Transverse colon (tissue), 4 donors: ENCODE measurements at places on chromosomes 3 and 15. TPM values are rescaled to one million over a fixed set of nuclear protein-coding genes. Genes with fewer than 3 reads are reported as not detected.

GRCh38 chr3:129526121-129526900 lies 2.1 kb upstream of the RHO start:
- no peak for DNase-seq

GRCh38 chr3:95226437-95226836 lies 1163.6 kb downstream of the NSUN3 start:
- DNase-seq, result no peak

GRCh38 chr3:159787178-159787574 lies 201.5 kb upstream of the IL12A start:
- peak; percentile 64 for DNase-seq

GRCh38 chr3:71962561-71963240 lies 177.8 kb upstream of the PROK2 start:
- no peak for DNase-seq

GRCh38 chr3:155807823-155808222 lies 1.7 kb upstream of the C3orf33 start:
- no peak for DNase-seq

GRCh38 chr3:20325563-20325962 lies 139.6 kb upstream of the SGO1 start:
- DNase-seq, result no peak

DNA sequence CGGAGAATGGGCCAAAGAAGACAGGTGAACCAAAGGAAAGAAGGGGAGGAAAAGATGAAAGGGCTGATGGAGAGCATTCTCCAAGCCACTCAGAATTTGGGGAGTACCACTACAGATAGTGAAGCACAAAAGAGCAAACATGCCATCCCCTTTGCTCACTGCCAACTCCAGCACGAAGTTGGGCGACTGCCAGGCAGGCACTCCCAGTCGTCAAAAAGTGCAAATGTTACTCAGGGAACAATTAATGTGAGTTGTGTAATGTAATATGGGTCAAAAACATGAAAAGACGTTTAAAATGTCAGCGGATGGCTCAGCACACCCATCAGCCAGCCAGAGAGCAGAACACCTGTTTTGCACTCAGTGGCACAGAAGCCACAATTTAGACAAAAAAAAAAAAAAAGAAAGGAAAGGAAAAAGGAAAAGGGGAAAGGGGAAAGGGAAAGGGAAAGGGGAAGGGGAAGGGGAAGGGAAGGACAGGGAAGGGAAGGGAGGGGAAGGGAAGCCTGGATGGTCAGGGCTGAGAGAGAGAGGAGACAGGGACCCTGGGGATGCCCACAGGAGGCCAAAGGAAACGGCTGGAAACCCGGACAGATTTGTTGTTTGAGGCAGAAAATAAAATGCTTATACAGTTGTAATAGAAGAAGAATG lies 82.7 kb downstream of the COL8A1 start:
- DNase-seq, result peak; percentile 18

DNA sequence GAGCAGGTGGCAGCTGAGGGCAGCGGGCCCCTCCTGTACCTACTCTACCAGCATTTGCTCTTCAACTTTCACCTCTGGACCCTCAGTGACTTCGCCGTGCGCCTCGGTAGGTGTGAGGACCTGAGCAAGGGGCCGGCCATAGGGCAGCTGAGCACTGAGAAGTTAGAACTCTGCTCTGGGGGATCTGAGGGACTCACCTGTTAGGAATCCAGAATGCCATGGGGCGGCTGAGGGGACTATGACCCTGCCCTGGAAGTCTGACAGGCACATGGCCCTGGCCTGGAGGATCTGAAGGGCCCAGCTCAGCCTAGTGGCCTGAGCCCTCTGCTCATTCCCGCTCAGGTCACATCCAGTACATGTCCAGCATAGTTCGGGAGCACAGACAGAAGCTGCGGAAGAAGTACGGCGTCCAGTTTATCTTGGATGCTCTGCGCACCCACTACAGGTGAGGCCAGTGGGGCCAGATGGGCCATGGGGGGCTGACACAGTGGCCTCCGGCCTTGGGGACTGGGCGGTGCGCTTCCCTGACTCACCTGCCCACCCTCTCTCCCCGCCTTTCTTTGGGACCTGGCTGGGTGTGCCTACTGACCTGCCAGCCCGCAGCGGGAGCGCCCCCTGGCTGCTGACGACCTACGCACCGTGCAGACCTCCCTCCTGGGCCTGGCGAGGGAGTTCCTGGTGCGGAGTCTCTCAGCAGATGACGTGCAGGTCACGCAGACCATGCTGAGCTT lies 18.8 kb downstream of the NBEAL2 start:
- DNase-seq, result peak; percentile 84

ARIH1 gene
- total RNA-seq, result 108 TPM
